Peyer's patch (tissue), 4 donors: ENCODE measurements at places on chromosomes 3 and 15. TPM values are rescaled to one million over a fixed set of nuclear protein-coding genes. Genes with fewer than 3 reads are reported as not detected.

The PLA2G4D gene
- not detected for total RNA-seq

The TMEM108 gene
- not detected for total RNA-seq

GRCh38 chr3:124492824-124493223 is 237.4 kb upstream of the UMPS start:
- no peaks in the 10 kb centered on the region for H3K27me3 ChIP-seq
- DNase-seq = peak; percentile 83
- no peak overlapping the region for H3K27ac ChIP-seq
- H3K4me3 ChIP-seq = no peak overlapping the region
- no peaks in the 10 kb centered on the region for H3K36me3 ChIP-seq

GRCh38 chr3:153513236-153513635 is 351.2 kb downstream of the RAP2B start:
- H3K4me1 ChIP-seq = no peaks in the 10 kb centered on the region
- no peak for DNase-seq
- H3K36me3 ChIP-seq = no peaks in the 10 kb centered on the region
- no peaks in the 10 kb centered on the region for H3K27me3 ChIP-seq
- no peak overlapping the region for H3K27ac ChIP-seq

The GOLGA6L10 gene
- total RNA-seq = 0.95 TPM

DNA sequence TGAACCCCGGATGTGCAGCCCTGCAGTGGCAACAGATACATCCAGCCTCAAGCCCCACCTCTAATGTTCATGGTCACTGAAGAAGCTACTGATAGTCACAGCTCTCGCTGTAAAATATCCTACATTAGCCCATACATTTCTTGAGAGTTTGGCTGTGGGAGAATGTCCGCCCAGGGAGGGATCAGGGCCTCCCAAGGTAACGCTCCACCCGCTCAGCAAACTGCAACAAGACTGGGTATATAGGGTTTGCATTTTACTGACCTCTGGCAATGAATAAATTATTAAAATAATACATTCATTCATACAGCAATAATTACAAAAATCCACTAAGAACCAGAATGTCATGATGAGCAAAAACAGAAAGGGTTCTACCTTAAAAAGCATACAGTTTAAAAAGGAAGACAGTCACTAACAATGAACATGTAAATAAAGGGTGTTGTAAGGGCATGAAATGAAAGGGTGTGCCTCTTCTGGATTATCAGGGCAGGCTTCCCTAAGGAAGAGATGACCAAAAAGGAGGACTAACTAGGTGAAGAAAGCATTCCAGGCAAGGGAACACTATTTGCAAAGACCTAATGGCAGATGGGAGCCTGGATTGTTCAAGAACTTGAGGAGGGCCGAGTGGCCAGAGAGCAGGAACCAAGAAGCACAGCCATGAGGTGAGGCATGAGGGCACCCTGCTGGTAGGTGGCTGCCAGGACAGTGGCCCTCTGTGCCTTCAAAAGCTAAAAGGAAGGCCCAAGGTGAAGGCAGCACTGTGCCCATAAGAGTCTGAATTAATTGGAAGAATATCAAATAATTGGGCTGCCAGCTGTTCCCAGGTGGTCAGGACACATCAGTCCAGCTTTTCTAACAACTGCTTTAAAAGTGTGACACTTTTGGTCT is 28.1 kb upstream of the CTDSPL start:
- H3K27ac ChIP-seq = no peak overlapping the region
- H3K4me1 ChIP-seq = no peaks in the 10 kb centered on the region
- no peak for DNase-seq
- no peak overlapping the region for H3K4me3 ChIP-seq

The IL17RB gene
- 18.2 TPM for total RNA-seq
